Activated CD4-positive, alpha-beta T cell treated with anti-CD3 and anti-CD28 coated beads, Interleukin-2, amount 10 ng/mL, durations not matched to agents 7 days and 5 days (primary cell): ENCODE measurements at places on chromosomes 7 and 10.

DNA sequence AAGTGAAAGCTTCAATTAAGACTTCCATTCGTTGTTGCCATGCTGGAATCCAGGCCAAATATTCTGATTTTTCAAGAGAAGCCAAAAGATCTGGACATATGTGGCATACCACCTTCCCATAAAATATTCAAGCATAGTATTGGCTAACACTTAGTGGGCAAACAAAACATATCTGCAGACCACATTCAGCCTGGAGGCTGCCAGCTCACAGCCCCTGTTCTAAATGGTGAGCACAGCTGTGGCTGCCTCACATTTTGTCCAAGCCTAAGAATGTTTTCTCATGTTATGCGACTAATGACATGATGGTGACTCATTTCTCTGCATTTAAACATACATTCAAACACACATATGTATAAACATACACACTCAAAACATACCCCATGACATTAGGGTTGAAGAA is 10.6 kb upstream of the CALU start:
- H3K27ac ChIP-seq: no peak overlapping the region
- no peaks in the 10 kb centered on the region for H3K4me1 ChIP-seq
- H3K36me3 ChIP-seq: no peaks in the 10 kb centered on the region
- no peak for DNase-seq

- no peaks in the 10 kb centered on the region for H3K4me1 ChIP-seq
- no peak overlapping the region for H3K4me3 ChIP-seq
- no peak for DNase-seq
- H3K36me3 ChIP-seq: no peaks in the 10 kb centered on the region
Observed at GRCh38 chr10:10156917-10157600, 860.6 kb upstream of the CELF2 start.

DNA sequence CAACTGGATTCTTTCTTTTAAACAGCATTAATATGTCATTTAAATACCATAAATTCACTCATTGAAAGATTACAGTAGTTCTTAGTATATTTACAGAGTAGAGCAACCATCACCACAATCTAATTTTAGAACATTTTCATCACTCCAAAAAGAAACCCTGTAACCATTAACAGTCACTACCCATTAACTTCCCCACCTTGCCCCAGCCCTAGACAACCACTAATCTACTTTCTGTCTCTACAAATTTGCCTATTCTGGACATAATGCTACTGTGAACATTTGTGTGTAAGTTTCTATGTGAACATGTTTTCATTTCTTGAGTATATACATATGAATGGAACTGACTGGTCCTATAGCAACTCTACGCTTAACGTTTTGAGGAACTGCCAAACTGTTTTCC is 42.4 kb downstream of the P4HA1 start:
- no peaks in the 10 kb centered on the region for H3K27me3 ChIP-seq
- no peak for DNase-seq
- H3K4me1 ChIP-seq: no peaks in the 10 kb centered on the region
- peaks cover 25% of the 10 kb centered on the region for H3K36me3 ChIP-seq
- no peak overlapping the region for H3K27ac ChIP-seq
- H3K4me3 ChIP-seq: no peak overlapping the region

DNA sequence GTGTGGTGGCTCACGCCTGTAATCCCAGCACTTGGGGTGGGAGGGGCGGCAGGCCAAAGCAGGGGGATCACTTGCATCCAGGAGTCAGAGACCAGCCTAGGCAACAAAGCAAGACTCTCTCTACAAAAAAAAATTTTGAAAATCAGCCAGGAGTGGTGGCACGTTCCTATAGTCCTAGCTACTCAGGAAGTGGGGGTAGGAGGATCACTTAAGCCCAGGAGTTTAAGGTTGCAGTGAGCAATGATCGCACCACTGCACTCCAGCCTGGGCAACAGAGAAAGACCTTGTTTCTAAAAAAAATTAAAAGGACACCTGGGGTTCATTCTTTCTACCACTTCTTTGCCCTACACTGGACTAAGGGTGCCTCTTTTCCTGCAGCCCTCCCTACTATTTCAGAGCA is 15.1 kb downstream of the WAPL start:
- peaks cover 24% of the 10 kb centered on the region for H3K36me3 ChIP-seq
- no peak overlapping the region for H3K4me3 ChIP-seq

- no peaks in the 10 kb centered on the region for H3K27me3 ChIP-seq
- H3K36me3 ChIP-seq: peaks cover 37% of the 10 kb centered on the region
- H3K4me1 ChIP-seq: peaks cover 27% of the 10 kb centered on the region
- H3K4me3 ChIP-seq: no peak overlapping the region
Observed at GRCh38 chr7:100353685-100354330, 4.1 kb upstream of the PILRB start.

GRCh38 chr10:126181626-126182025 is 206.7 kb downstream of the ADAM12 start:
- no peak overlapping the region for H3K4me3 ChIP-seq
- no peak overlapping the region for H3K27ac ChIP-seq
- H3K27me3 ChIP-seq: no peaks in the 10 kb centered on the region

DNA sequence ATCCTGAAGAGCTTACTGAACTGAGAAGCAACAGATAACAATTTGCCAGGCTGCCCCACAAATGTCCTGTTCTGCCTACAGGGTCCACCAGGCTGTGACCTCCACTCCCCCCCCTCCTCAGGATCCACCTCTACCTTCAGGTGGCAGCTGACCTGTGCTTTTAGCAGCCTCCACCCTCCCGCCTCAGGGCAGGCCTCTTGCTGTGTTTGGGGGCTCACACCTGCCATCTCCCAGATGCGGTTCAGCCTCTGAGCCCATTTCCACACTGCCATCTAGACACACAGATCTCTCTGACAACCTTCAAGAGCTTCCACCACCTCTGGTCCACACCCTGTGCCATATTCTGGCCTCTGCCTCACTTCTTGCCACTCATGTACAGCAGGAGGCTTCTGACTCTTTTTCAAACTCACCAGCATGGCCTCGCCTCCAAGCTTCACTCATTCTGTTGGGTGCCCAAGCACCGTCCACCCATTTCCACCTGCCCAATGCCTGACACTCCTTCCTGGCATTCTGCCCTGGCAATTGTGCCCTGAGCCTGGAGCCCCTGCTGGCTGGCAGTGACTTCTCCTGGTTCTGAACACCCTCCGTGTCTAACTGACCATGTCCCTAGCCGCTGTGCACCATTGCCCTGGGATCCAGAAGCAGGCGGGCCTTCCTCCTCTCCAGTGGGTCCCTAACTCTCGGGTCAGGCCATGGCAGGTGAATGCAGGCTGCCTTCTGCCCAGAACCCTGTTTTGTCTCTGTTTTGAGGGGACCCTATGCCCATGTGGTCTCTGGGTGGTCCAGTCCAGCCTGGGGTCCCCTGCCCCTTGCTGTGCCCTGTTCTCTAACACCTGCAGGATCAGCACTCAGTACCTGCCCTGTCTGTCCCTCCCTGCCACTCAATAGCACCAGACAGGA is 18.5 kb downstream of the TMEM72 start:
- no peak overlapping the region for H3K4me3 ChIP-seq
- DNase-seq: no peak
- H3K27ac ChIP-seq: no peak overlapping the region
- no peaks in the 10 kb centered on the region for H3K36me3 ChIP-seq
- no peaks in the 10 kb centered on the region for H3K4me1 ChIP-seq

- no peak for DNase-seq
- H3K27ac ChIP-seq: no peak overlapping the region
- no peaks in the 10 kb centered on the region for H3K36me3 ChIP-seq
- peaks cover 4% of the 10 kb centered on the region for H3K27me3 ChIP-seq
- no peak overlapping the region for H3K4me3 ChIP-seq
Observed at GRCh38 chr10:31166606-31167005, 134.9 kb upstream of the ZNF438 start.

DNA sequence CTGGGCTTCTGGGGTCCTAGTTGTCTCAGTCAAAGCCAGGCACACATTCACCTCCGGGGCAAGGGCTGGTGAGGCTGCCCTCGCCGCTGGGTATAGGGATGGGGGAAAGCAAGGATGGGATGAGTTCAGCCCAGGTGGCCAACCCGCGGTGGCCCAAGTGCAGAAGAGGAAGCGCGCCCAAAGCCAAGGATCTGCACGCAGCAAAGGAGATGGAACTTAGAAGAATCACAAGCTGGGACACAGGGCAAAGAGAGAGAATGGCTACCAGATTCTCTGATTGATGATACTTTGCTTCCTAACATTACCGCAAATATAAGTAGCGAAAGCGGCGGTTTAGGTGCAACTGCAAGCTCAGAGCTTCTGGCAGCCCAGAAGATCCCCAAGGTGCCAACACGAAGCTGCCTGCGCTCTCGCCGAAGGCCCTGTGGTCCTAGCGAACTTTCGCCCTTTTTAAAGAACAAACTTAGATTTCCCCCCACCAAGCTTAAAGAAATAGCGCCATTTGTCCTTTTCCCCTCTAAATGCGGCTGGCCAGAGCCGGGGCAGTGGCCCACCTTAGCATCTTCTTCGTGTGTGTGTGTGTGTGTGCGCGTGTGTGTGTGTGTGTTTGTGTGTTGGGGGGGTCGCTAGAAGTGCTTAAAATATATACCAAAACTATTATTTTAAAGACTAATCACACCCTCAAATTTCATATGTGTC is 927 bp upstream of the MKX start:
- no peak overlapping the region for H3K27ac ChIP-seq
- H3K27me3 ChIP-seq: peaks cover 70% of the 10 kb centered on the region
- peak overlapping the region; percentile 45 for H3K4me3 ChIP-seq
- peak; percentile 9 for DNase-seq
- H3K4me1 ChIP-seq: peaks cover 33% of the 10 kb centered on the region

DNA sequence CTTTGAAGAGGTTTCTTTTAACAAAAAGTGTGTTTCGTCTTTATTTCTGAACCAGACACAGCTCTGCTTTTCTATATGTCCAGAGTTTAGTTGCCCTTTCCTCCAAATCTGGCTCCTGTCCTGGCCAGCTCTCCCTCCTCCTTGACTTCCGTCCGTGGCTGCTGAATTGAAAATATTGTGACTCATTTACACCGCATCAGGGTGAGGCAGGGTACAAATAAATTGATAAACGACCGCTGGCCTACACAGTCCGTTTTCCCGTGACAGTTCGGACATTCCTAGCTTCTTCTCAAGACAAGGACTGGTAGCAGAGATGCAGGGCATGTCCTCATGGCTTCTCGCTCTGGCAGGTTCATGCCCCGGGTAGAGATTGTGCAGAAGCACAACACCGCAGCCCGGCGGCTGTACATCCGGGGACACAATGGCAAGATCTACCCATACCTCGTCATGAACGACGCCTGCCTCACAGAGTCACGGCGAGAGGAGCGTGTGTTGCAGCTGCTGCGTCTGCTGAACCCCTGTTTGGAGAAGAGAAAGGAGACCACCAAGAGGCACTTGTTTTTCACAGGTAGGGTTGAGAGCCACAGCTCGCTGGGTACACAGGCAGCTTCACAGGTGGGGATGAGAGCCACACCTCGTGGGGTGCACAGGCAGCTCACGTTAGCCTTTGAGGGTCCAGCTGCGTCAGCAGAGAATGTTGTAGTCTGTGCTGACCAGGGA is 126.6 kb downstream of the TRRAP start:
- no peak overlapping the region for H3K27ac ChIP-seq
- H3K4me3 ChIP-seq: no peak overlapping the region
- no peak for DNase-seq
- H3K4me1 ChIP-seq: peaks cover 2% of the 10 kb centered on the region
- H3K36me3 ChIP-seq: peaks cover 40% of the 10 kb centered on the region

GRCh38 chr7:13633857-13634256 is 355.6 kb downstream of the ETV1 start:
- no peak overlapping the region for H3K27ac ChIP-seq
- H3K4me3 ChIP-seq: no peak overlapping the region
- DNase-seq: no peak

DNA sequence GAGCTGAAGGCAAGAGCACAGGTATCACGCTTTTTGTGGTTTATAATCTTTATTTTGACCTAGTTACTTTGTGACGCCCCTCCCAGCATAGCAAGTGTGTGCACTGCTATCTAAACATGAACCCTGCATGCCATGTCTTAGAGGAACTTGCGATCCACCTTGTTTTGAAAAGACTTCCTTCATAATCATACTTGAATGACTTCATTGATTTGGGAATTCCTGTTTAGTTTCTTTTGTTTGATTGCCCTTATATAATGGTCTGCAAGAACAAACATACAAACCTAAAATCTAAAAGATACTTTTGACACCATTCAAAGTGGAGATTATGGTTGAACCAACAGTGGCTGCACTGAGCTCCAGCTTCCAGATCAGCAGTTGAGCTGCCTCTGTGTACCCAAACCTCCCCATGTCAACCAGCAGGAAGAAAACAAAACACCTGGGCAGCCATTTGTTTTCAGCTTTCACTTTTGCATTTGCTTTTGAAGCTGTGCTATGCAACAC is 132.6 kb downstream of the CELF2 start:
- peaks cover 21% of the 10 kb centered on the region for H3K36me3 ChIP-seq
- peak overlapping the region; percentile 78 for H3K4me3 ChIP-seq
- H3K4me1 ChIP-seq: peaks cover 98% of the 10 kb centered on the region
- DNase-seq: peak; percentile 76
- H3K27ac ChIP-seq: peak overlapping the region; percentile 99
- no peaks in the 10 kb centered on the region for H3K27me3 ChIP-seq

DNA sequence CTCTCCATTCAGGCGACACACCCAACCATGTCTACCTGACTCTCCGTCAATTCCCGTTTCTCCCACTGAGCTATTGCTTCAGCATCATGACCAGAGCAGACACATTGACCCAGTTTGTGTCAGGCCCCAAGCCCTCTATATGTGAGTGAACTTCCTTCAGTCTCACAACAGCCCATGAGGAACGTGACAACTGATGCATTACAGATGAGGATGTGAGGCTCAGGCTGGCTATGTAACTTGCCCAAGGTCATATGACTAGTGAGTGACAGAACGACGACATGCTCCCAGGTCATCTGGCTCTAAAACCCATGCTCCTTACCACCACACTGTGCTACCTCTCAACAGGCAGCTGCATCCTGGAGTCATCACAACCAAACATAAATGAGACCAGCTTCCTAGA is 3.7 kb downstream of the TMEM140 start:
- H3K36me3 ChIP-seq: peaks cover 79% of the 10 kb centered on the region
- DNase-seq: no peak
- no peaks in the 10 kb centered on the region for H3K27me3 ChIP-seq
- peaks cover 58% of the 10 kb centered on the region for H3K4me1 ChIP-seq

GRCh38 chr10:60155099-60155877 is 234.4 kb downstream of the ANK3 start:
- H3K4me1 ChIP-seq: no peaks in the 10 kb centered on the region
- H3K36me3 ChIP-seq: peaks cover 23% of the 10 kb centered on the region
- no peak overlapping the region for H3K4me3 ChIP-seq
- no peaks in the 10 kb centered on the region for H3K27me3 ChIP-seq
- no peak for DNase-seq
